ENCODE measurements at places on chromosomes 1 and 21.

DNA sequence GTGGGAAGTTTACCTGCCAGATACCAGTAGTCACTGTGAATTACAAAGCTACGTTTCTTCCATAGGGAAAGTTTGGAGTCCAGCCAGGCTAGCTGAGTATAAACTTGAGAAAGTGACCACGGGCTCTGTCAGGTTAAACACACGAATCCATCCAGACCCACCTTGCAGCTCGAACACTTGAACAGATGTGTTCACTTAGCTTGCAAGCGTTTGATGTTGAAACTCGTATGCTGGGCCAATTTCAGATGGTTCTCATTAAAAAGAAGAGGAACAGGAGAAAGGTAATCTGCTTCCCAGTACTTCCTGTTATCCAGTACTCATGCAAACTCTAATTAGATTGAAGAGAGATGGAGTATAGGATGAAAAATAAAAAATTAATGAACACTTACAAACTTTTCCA is 636.4 kb downstream of the SMYD3 start:
- no peak for DNase-seq

GRCh38 chr1:1677718-1678580 is 14.6 kb downstream of the SLC35E2B start:
- no peak for DNase-seq

DNA sequence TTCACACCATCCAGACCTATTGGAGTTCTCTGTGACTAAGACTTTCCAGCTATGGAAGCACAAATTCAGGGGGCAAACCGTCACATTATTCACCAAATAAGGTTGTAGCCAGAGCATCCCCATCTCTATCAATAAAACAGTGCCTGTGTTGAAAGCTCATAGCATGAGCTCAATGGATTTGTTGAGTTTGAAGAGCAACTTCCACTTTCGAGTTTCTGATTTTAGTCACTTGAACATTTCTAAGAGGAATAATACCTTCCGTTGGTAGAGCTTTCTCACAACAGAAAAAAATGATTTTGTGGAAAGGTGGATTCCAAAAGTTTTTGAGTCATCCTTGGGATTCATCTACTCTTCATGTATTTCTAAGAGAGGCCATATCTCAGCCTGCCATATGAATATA is 13.0 kb upstream of the ELAVL4 start:
- no peak for DNase-seq

DNA sequence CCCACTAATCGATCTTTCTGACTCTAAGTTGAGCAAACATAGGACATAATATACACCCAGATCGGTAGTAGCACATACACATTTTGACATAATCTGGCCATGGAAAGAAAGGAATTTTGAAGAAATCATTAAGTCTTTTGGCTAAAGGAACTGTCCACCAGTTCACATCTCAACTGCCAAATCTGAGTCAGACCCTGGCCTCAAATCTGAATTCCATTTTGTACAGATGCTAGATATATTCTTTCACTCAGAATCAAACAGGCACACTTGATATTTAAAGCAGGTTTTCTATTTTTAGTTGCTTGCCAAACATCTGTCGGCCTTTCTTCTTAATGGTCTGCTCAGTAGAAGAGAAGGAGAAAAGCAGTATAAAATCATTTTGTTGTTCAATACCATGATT is 281.8 kb downstream of the BARHL2 start:
- DNase-seq = no peak

- DNase-seq = no peak
Observed at GRCh38 chr1:221813887-221814286, 72.0 kb upstream of the DUSP10 start.

GRCh38 chr1:225655509-225656258 is 2.8 kb upstream of the ENAH start:
- DNase-seq = no peak

GRCh38 chr1:2971609-2972008 is 49.7 kb upstream of the ACTRT2 start:
- no peak for DNase-seq

- no peak for DNase-seq
Observed at GRCh38 chr21:35682904-35683549, 377.3 kb downstream of the SETD4 start.

DNA sequence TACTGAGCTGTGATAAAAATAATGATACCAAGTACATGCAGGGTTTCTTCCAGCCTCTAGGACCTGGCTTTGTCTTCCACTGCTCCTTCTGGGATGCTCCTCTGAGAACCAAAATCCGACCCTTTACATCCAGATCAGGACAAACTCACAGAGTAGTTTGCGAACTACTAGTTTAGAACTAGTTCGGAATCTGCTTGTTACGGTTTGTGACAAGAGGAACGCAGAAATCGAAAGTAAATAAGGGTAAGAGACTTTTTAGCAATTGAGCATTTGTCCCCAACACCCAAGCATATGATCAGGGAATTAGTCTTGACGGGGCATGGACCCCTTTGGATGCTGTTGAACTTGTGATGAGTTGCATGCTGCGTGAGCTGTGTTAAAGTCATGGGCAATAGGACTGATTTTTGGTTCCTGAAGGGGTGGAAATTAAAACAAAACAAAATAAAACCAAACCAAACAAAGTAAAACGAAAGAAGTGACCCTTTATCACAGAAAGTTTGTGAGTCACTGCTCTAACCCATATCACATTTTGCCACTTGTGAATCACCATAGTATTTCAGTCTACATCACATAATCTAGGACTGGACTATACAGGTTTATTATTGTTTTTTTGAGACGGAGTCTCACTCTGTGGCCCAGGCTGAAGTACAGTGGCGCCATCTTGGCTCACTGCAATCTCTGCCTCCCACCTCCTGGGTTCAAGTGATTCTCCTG is 35.7 kb upstream of the ERRFI1 start:
- no peak for DNase-seq

DNA sequence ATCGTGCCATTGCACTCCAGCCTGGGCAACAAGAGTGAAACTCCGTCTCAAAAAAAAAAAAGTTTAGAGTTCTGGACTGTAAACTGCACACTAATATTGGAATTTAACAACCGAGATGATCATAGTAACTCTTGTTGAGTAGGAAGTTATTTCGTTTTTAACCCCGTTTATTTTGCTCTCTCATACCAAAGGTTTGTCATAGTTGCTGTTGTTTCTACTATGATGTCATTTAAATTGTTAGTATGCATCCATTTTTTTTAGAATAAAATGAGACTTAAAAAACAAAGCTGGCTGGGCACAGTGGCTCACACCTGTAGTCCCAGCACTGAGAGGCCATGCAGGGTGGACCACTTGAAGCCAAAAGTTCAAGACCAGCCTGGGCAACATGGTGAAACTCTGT is 49.3 kb downstream of the DOP1B start:
- DNase-seq = no peak

Measured in SK-N-DZ (cell line).